ENCODE measurements at places on chromosomes 4 and X.

DNA sequence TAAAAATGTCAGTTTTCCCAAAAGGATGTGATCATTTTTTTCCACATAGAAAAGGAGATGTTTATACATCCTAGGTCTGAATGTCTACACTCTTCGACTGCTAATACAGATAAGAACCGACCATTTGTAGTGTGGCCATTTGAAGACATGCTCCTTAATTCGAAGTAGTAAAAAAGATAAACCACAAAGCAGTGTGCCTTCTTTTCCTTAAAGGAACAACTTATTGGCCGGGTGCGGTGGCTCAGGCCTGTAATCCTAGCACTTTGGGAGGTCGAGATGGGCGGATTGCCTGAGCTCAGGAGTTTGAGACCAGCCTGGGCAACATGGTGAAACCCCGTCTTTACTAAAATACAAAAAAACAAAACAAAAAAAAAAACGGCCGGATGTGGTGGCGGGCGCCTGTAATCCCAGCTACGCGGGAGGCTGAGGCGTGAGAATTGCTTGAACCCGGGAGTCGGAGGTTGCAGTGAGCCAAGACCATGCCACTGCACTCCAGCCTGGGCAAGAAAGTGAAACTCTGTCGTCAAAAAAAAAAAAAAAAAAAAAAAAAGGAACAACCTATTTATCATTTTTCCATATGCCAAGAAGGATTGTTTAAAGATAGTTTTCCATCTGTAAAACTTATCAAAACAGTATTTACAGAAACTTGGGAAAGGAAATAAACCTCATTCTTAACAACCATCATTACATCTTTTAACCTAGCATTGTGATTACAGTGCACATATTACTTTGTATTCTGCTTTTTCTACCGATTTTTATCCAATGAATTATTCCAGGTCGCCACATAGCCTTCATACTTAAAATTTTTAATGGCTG lies 2.6 kb downstream of the INTS6L start:
- DNase-seq: no peak

- DNase-seq: no peak
These were observed 263.3 kb upstream of the MAGEB2 start for GRCh38 chrX:29952016-29952415.

DNA sequence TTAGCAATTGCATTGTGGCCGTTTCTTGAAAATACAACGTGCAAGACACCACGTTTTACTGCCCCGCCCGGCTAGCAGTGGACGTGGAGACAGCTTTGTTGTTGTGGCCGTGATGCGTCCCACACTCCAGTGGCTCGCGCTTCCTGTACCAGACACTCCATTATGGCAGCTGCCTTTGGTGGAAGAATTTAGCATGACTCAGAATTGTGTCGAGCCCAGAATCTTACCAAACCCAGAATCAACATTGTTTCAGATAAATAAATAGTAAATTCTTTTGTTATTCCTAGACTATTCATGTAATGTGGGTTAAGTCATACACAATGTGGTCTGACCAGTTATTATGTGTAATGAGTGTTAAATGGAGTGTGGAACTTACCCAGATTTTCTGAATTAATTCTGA lies 25.3 kb upstream of the S100P start:
- DNase-seq: no peak

DNA sequence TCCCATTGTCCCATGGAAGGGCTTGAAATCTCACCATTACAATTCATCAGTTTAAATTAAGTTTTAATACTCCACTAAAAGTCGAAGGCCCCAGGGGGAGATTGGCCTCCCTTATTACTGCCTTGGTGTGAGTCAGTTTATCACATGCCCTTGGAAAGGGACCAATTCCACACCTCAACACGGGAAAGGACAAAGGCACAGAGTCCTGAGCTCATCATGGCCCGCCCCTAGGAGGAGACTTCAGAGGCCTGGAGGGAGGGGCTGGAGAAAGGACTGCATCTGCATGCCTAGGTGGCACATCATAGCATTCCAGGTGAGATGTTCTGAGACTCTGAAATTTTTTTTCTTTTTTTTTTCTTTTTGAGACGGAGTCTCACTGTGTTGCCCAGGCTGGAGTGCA lies 2.8 kb upstream of the SEL1L3 start:
- DNase-seq: no peak

GRCh38 chr4:33422656-33423055 lies 2702.5 kb downstream of the PCDH7 start:
- DNase-seq: no peak

DNA sequence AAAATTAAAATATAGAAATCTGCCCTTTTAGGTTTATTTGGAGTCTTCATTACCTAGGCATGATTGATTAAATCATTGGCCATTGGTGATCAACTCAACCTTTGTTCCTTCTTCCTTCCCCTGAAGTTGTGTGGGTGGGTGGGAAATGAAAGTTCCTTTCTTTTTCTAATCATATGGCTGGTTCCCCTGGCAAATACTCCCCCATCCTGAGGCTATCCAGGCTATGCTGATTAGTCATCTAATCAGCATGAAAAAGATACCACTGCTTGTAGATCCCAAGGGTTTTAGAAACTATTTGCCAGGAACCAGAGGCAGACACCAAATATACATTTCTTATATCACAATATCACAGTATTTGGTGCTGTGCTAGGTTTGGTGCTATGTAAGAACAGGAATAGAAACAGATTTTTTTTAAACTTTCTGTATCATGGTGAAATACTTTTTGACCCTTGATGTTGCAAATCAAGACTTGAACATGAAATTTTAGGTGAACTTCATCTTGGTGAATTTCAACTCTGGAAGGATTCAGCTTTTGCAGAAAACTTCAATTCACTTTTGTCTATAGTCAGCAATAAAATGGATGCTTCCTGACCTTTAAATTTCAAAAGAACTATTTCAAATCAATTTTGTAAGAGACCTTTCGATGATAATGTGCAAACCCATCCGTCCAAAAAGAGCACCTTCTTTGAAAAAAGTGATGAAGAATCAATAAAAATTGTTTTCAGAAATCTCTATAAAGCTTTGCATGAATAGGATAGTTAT lies 71.1 kb downstream of the CCSER1 start:
- no peak for DNase-seq

GRCh38 chr4:4913147-4913561 lies 53.7 kb downstream of the MSX1 start:
- DNase-seq: no peak

GRCh38 chrX:118353081-118353850 lies 7.4 kb downstream of the WDR44 start:
- DNase-seq: no peak

Data from heart right ventricle (tissue), 16 donors.